ENCODE measurements at places on chromosomes 16 and 17.

GRCh38 chr17:20988001-20988636 lies 54.7 kb downstream of the USP22 start:
- DNase-seq = no peak

GRCh38 chr16:50566014-50566962 lies 18.1 kb downstream of the NKD1 start:
- DNase-seq = no peak

DNA sequence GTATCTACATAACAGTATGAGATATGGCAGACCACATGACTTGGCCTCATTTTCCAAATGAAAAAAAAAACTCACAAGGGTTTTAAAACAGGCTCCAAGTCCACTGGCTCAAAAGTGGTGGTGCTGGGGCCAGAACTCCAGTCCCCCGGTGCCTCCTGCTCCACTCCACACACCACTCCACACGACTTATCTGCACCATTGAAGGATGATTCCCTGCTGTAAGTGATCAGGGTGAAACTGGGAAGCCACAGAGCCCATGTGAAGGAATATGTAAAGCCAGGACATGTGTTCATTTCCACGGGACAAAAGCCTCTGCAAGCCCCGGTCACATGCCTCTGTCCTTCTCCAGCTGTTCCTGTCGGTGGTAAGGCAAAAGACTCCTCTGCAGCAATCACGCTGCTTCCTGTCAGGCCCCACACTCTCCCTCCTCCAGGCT lies 97.2 kb downstream of the ZNF18 start:
- no peak for DNase-seq

GRCh38 chr17:28394337-28395116 lies 11.5 kb downstream of the SLC46A1 start:
- DNase-seq = no peak

- DNase-seq = no peak
Measured at GRCh38 chr16:30615358-30616091, 5.3 kb upstream of the ZNF689 start.

- DNase-seq = no peak
Measured at GRCh38 chr16:2692948-2693651, 10.8 kb downstream of the KCTD5 start.

GRCh38 chr16:48608452-48608851 lies 1.5 kb downstream of the N4BP1 start:
- no peak for DNase-seq

GRCh38 chr16:84518804-84519341 lies 14.4 kb upstream of the MEAK7 start:
- no peak for DNase-seq

DNA sequence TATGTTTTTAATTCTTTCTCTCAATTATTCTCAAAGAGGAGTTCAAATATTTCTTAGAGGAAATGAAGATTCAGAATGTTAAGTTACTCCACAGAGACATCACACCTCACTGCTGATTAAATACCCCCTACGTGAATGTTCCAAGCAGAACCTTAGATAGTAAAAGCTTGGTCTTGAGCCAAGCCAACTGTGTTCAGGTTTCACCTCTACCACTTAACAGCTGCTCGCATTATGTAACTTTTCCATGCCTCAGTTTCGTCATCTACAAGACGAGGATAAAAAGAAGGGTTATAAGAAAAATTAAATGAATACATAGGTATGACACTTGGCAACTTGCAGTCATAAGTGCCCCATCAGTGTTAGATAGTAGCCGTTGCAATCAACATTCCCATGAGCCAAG lies 356.2 kb downstream of the RBFOX1 start:
- DNase-seq = no peak

- DNase-seq = no peak
Measured at GRCh38 chr16:66774981-66775380, 23.6 kb upstream of the DYNC1LI2 start.

DNA sequence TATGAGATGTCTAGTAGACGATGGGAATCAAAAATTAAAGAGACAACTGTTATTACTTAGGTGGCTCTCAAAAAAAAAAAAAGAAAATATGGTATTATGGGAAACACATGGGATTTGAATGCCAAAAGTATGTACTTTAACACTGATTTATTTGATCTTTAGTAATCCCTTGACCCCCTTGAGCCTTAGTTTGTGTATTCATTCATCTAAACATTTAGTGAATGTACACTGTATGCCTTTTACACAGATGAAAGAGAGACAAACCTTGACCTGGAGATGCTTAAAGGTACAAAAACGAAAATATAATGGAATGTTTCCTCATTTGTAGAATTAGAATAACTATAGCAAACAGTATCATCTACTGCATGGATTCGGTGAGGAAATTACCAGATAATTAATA lies 38.6 kb upstream of the NETO2 start:
- DNase-seq = no peak
